ENCODE measurements at places on chromosomes 12 and 14. TPM values are rescaled to one million over a fixed set of nuclear protein-coding genes. Genes with fewer than 3 reads are reported as not detected.

The HDAC7 gene
- total RNA-seq, result 144 TPM

The NEK9 gene
- total RNA-seq, result 75.9 TPM

The APOF gene
- total RNA-seq, result not detected

The SMCO2 gene
- 0.90 TPM for total RNA-seq

The TROAP gene
- 4.3 TPM for total RNA-seq

The MMAB gene
- total RNA-seq, result 17.8 TPM

The ADGRD1 gene
- total RNA-seq, result 97.6 TPM

The RDH12 gene
- not detected for total RNA-seq

The DHRS2 gene
- total RNA-seq, result not detected

The IAPP gene
- not detected for total RNA-seq
